ENCODE measurements at places on chromosomes 2 and 18.

- DNase-seq: no peak
Measured at GRCh38 chr2:28586867-28587266, 91.0 kb downstream of the PLB1 start.

GRCh38 chr18:36352384-36352783 is 54.9 kb downstream of the FHOD3 start:
- no peak for DNase-seq

GRCh38 chr2:214156971-214157370 is 253.9 kb upstream of the VWC2L start:
- no peak for DNase-seq

- no peak for DNase-seq
Measured at GRCh38 chr2:235627682-235628081, 133.8 kb downstream of the AGAP1 start.

DNA sequence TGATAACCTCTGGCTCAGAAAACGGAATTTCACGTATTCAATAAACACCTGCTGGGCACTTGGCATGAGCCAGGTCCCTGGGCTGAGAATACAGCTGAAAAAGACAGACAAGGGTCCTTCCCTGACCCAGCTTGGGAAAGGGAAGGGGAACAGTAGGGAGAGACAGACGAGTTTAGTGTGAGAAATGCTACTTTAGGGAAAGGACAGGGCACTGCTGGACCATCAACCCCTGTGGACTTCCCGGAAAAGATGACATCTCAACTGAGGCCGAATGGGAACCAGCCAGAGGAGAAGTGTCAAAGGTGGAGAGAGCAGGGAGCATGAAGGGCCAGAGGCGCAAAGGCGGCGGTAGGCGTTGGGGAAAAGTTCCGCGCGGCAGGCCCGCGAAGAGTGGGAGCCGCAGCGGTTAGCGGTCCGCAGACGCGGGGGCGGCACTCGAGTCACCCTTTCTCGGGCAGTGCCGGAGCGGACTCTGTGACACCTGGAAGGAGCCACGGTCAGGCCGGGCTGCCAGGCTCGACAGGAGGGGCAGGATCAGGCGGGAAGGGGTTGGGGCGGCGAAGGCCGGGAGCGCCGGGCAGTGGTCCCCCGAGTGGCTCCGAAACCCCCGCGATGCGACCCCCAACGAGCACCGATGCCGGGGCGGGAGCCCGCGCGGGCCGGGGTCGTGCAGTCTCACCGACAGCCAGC is 519 bp downstream of the TEX261 start:
- DNase-seq: peak; percentile 3

DNA sequence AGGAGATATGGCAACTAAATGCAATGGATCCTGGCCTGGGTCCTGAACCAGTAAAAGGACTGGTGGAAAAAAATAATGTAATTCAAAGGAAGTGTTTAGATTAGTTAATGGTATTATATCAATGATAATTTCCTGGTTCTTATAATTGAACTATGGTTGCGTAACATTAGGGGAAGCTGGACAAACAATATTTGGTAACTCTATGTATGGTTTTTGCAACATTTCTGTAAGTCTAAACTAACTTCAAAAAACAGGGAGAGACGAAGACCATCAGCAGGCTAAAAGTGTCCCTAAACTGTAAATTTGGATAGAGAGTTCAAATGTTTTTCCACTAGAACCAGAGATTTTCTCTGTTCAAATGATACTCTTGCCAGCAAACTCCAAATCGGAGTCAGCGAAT is 36.9 kb downstream of the KLF7 start:
- no peak for DNase-seq

Data from NCI-H510A treated with DMSO at 0.1 percent for 48 hours (cell line).